ENCODE measurements at places on chromosomes 16 and 17.

DNA sequence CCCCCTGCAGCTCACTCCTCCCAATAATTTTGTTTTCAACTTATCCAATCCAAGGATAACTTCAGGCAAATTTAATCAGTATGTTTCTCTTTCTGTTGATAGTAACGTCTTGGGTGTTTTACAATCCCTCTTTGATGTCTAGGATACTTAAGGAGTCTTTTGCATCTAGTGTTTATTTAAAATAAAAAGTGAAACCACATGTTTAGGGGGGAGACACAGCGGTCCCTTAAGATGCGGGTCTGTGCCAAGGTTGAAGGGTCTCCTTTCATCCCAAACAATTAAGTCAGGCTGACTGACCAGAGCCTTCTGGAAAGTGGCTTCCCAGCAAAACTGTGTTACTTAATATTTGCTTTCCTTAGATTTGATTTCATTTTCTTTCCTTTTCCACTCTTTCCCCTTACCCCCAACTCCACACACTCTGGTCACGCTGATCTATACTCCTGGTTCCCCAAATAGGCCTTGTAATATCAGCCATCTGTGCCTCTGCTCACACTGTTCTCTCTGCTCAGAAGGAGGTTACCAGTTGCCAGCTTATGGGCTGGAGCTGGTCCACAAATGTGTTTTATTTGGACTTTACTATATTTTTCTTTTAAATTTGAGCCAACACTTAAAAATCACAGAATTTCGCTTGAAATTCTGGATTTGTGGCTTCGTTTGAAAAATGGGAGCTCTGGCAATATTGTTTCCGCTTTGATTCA is 11.2 kb downstream of the ANKS4B start:
- no peak for DNase-seq

DNA sequence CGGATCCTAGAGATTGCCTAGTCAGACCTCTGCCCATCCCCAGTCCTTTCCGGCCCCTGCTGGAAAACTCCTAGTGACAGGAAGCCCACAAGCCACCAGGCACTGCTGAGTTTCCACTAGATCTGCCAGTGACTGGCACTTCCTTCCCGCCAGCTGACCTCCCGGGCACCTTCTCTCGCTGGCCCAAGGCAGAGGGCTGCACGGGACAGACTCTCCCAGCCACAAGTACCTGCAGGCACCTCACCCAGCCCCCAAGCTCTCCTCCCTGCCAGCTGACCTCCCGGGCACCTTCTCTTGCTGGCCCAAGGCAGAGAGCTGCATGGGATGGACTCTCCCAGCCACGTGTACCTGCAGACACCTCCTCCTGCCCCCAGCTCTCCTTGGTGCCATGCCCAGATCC is 66.3 kb upstream of the DOC2B start:
- DNase-seq = no peak

- DNase-seq = no peak
Observed at GRCh38 chr16:17395849-17396480, 74.8 kb downstream of the XYLT1 start.

- peak; percentile 76 for DNase-seq
Observed at GRCh38 chr17:35373534-35373983, at the start of gene SLFN11. SLFN11 (minus strand) TSS chr17:35373621; CDS start chr17:35363807, 9,814 bp downstream.

DNA sequence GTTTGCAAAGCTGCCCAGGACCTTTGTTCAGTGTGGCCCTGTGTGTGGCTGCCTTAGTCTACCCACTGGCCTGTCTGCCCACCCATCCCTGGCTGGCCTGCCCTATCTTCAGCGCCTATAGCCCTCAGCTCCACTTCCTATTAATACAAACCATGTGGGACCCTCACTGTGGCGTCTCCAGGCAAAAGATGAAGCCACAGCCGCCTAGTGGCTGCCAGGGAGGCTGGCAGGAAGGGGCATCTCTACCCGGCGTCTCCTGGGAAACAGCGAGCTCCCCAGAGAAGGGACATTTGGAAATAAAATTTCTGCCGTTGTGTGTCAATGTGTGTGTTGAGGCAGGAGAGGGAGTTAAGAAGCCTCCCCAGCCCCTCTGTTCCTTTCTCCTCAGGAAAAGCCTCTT is 31.5 kb downstream of the NEUROD2 start:
- DNase-seq = no peak

- DNase-seq = no peak
Observed at GRCh38 chr17:2985318-2985717, 78.1 kb downstream of the OR1D5 start.

GRCh38 chr17:1091900-1092299 is 87.9 kb downstream of the ABR start:
- no peak for DNase-seq

DNA sequence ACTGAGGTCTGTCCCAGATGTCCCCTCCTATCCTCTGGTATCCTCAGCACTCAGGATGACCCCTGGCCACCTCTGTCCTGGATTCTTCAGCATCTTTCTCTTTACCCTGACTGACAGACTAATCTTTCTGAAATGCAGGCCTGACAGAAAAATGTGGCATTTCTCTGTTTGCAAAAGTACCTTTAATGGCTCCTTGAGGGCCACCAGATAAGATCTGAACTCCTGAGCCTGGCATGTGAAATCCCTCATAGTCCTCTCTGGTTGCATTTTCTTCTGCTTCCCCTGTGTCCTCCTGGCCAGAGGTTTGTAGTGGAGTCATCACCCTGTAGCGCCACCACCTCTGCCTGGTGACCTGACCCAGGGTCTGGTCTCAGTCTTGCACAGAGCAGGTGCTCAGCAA is 2.0 kb upstream of the ELMO3 start:
- DNase-seq = no peak

DNA sequence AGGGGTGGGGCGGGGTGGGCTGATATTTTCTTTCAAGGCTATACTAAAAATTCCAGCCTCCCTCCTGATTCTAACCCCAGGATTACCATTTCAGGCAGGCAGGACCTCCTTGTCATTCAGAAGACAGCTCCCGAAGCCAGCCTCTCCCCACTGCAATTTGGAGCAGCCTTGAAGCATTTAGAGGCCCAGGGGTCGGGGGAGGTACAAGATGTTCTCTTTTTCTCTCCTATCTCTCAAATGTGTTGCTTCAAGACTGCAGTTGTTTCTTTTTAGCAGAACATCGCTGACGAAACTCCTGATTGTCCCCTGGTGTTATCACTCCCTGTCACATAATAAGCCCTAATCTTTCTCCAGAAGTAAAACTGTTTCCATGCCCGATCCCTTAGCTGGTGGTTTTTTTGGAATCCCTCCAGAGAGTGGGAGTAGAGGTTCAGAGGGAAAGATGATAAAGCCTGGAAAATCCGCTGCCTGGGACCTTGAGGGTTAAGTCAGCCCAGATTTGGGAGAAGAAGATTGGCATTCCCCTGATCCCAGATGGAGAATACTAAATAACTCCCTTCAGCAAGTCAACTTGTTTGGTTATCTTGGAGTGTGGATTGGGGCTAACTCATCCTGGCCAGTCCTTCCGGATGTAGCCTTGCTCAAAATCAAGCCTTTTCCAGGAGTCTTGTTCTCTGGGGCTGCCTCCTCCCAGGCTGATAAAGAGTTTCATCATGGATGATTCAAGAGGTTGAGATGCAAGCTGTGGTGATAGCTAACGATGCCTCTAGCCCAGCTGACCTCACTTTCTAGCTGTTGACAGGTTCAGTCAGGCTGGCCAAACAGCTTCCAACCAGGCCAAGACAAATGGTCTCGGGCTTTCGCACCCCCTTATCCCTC is 71.3 kb downstream of the SOX9 start:
- DNase-seq = peak; percentile 48

DNA sequence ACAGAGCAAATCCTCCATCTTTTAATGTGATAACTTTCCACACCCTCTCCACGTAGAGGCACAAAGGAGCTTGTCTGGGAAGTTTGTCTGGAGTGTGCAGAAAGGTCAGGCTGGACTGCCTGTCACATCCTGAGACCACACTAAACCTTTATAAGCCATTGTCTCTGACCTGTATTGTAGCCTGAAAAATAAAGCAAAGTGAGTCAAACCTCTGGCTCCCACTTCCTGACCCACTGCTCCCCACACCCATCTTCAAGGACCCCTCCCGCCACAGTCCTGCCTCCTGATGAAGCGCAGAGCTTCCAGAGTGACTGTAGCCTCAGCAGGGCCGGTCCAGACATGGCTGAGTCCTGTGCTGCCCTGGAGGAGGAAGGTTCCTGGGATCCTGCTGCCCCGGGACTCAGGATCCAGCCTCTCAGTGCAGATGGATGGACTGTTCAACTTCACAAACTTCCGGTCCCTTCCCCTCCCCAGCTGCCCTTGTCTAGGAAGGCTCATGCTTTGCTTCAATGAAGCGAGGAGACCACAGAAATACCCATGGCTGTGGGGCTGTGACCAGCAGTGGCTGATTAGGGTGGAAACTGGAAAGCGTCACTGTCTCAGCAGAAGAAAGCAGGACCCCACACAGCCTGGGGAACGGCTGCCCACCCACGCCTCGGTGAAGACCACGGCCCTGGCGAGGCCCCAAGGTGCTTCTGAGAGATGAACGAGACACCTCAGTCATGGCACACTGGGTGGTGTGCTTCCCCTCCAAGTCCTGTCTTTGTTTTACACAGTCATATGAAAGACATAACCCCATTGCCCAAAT is 30.9 kb upstream of the CLEC18B start:
- no peak for DNase-seq

- no peak for DNase-seq
Observed at GRCh38 chr17:69574257-69575197, 160.0 kb downstream of the MAP2K6 start.

DNA sequence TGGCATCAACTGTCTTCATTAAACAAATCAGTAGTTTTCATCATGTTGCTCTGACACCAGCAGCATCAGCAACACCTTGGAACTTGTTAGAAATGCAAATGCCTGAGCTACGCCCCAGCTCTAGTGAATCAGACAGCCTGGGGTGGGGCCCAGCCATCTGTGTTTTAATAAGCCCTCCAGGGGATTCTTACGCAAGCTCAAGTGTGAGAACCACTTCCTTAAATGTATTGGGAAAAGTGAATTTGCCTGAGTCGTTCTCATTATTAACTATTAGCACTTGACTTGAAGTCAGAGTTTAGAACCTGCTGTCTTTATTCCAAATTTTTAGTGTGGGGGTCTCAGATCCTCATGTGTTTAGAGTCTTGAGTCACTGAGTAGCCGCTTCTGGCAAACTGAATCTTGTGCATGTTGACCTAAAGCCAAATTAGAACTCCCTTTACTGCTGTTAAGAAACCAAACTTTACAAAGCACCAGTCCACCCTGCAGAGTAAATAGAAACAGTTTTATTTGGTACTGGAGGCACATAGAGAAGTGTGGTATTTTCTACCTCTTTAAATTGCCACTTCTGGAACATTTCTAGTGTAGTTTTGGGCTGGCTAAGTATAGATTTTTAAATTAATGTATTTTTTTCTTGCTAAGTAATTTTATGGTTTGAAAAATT is 137.4 kb upstream of the COX10 start:
- no peak for DNase-seq

DNA sequence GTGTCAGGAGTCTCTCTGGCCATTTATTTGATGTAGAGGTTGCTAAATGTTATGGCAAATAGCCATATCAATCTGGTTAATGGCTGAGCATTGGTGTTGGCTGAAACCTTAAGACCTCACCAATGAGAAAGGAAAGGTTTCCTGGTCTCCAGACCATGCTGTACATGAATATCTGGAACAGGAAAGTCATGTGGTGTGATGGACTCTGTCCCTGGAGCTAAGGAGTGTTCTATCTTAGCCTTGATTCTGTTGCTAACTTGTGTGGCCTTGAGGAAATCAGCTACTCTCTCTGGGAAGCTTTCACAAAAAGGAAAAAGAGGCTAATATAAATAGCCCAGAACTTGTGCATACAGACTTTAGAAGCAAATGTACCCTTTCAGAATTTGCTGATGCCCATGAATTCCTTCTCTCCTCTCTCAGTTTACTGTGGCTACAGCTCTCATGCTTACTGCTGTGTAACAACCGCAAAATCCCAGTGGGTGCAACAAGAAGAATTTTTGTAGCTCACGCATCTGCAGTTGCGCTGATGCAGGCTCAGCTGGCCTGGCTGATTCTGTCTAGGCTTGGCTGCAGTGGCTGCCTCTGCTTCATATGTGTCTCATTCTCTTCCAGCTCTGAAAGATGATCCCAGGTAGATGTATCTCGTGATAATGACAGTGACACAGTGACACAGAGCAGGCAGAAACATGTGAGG is 287.5 kb downstream of the NPIPA8 start:
- no peak for DNase-seq

DNA sequence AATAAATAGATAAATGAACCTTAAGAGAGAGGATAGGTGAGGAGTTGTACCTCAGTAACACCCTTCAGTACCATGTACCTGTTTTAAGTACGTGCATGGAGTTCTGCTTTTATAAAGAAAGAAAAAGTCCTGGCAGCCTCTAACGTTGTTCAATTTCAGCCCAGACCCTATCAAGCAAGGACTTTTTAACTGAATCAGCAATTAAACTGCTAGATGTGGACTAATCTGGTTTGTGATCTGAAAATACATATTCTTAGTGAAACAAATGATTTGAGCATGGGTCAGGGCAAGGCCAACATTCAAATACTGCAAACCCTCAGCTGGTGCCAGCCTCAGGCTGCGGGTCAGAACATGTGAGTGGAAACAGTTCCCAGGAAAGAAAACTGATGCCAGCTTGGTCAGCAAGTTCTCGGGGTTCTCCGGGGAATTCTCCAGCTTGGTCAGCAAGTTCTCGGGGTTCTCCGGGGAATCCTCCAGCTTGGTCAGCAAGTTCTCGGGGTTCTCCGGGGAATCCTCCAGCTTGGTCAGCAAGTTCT is 84.5 kb downstream of the MRM3 start:
- DNase-seq = no peak

DNA sequence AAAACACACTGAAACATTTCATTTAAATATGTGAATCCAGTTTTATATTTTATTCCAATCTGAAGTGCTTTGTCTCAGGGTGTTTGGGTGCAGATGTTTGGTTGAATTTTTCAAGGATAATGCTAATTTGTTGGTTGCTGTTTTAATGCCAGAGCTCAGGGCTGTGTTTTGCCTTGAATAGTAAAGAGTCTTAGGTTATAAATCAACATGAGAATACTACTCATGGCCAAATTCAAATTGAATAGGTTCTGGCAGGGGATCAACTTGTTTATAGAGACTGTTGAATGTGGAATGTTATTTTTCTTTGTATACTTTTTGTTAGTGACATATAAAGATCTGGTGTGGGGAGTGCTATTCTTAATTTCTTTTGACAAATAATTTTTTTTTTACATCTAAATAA is 18.8 kb downstream of the TOM1L1 start:
- DNase-seq = no peak

- DNase-seq = peak; percentile 80
Observed at GRCh38 chr16:75319513-75320411, 68.3 kb upstream of the BCAR1 start.

DNA sequence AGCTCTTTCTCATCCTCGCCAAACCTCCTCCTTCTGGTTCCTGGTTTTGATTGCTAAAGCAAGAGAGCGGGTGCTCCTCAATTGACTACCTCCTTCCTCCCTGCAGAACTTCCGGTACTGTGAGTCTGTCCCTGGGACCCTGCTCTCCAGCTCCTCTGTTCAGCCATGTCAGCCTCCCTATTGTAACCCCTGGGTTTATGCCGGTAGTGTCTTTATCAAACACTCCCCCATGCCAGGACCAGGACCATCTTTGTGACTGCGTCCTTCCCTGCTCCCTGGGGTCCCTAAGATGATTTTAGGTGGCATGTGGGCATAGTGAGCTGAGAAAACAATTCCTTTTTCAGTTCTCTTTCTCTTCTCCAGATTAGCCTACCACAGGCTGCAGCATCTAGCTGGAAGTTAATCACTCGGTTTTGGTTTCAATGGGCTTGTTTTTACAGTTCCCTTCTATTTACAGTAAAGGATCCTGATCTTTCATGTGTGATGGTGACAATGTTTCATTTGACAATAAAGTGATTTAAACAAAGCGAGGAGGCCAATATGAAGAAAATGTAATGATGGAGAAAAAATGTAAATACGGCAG is 27.7 kb upstream of the IL21R start:
- no peak for DNase-seq

GRCh38 chr16:714558-715476 is at the start of gene METRN:
METRN (plus strand) TSS chr16:715118; CDS start chr16:715290, 172 bp downstream.
- DNase-seq = peak; percentile 78
